Stimulated activated CD8-positive, alpha-beta memory T cell treated with anti-CD3 and anti-CD28 coated beads, Interleukin-4, amount 100 ng/mL, for 4 hours (primary cell): ENCODE measurements at places on chromosomes 5 and 9.

DNA sequence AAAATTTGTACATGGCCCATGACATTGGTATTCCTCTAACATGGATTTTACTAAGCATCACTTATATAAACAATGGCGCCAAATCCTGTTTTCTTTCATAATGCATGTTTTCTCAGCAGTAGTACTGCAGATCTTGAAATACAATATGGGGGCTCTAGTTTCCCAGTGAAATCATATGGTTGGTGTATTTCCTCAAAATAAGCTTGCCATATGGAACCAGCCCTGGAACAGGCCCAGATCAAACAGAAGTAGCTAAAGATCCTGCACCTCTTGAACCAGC, 163.9 kb downstream of the ZNF608 start:
- no peak for DNase-seq

GRCh38 chr5:77168161-77168878, 42.2 kb upstream of the PDE8B start:
- no peak for DNase-seq

- DNase-seq: no peak
Observed at GRCh38 chr5:127907907-127908306, 175.7 kb upstream of the SLC12A2 start.

DNA sequence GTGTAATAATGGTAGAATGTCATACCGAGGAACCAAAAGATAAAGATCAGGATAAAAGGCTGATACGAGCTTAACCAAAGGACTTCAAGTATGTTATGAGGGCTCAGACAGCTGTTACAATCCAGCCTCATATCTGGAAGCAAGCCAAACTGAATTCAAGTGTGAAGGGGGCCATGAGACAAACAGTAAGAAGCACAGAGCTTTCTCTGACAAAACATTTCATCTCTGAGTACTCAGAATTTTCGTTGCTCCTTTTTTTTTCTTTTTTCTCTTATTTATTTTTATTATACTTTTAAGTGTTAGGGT, 52.9 kb upstream of the CD180 start:
- no peak for DNase-seq

DNA sequence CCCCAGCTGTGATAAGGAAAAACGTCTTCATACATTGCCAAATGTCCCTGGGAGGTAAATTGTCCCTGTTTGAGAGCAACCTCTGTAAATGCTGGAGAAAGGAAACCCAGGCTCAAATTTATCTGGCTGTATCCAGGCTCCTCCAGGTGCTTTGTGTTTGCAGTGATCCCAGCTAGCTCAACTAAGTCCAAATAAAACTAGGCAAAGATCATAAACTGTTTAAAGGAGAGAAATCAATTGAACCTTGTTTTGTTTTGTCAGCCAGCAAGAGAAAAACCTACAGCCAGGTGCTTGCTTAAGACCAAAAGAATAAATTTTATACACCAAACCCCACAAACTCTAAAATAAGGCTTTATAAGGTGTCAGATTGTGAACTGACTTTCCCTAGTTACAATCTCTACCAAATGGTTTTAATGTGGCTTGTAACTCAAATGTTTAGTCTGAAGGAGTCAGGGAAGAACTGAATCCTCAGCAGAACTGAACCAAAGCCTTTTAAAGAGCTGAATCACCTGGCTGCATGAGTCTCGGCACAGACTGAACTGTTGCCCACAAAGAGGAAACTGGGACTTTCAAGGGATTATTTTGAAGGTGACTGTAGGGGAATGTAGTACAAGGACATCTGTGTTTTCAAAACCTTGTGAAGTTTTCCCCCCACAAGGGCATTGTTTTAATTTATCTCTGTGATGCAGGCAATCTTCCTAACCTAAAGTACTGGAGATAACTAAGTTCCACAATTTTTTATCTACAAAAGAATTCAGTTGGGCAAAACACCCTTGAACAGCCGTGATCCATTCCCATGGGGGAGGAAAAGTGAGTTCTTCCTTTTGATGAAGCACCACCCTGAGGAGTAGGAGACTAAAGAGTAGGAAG, 201.7 kb upstream of the TARS1 start:
- no peak for DNase-seq
